CD4-positive, alpha-beta T cell treated with Interleukin-17A for 1 hour (primary cell): ENCODE measurements at places on chromosomes 13 and 19.
A peak's percentile ranks its signal among the peaks of the same experiment; 100 is the strongest.

GRCh38 chr19:36652958-36653357, 13.7 kb downstream of the ZNF461 start:
- DNase-seq, result no peak

- no peak for DNase-seq
These were observed 563.1 kb downstream of the EFNB2 start for GRCh38 chr13:105972306-105972721.

GRCh38 chr13:33696530-33696929, 121.4 kb upstream of the RFC3 start:
- no peak for DNase-seq

GRCh38 chr19:47283405-47284059, 8.8 kb downstream of the INAFM1 start:
- DNase-seq, result no peak

- no peak for DNase-seq
These were observed 25.3 kb downstream of the RAP2A start for GRCh38 chr13:97459215-97459777.

DNA sequence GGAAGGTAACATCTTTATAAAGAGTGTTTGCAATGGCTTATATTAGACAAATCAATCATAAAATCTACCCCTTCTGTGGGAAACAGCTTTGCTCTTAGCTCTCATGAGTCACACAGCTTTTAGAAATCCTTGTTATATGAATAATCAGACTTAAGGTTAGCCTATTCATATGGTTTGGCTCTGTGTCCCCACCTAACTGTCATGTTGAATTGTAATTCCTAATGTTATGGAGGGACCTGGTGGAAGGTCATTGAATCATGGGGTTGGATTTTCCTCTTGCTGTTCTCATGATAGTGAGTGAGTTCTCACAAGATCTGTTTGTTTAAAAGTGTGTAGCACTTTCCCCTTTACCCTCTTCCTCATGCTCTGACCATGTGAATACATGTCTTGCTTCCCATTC, 704.2 kb upstream of the KLHL1 start:
- no peak for DNase-seq

GRCh38 chr19:8592231-8593009, 15.2 kb upstream of the MYO1F start:
- peak; percentile 97 for DNase-seq

DNA sequence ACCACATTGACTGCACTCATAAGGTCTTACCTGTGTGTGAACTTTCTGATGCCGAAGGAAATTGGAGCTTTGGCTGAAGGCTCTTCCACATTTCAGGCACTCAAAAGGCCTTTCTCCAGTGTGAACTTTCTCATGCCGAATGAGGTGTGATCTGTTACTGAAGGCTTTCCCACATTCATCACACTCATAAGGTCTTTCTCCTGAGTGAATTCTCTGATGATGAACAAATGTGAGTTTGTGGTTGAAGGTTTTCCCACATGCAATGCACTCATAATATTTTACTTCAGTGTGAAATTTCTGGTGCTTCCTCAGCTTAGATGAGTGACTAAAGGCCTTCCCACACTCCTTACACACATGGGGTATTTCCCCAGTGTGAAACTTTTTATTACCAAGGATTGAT, 5.7 kb downstream of the ZNF132 start:
- no peak for DNase-seq

DNA sequence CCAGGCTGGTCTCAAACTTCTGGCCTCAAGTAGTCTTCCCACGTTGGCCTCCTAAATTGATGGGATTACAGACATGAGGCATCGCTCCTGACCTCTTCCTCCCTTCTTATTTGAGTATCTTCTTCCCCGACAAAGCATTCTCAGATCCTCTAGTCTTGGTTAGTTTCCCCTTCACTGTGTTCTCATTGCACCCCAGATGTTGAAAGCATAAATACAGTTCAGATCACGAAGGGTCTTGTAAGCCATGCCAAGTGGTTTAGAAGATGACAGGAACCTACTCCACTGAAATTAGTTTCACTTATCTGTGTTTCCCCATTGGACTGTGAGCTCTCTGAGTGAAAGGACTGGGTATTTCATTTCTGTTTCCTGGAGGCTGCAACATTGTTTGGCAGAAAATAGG, 100.7 kb downstream of the DGKH start:
- DNase-seq, result no peak

DNA sequence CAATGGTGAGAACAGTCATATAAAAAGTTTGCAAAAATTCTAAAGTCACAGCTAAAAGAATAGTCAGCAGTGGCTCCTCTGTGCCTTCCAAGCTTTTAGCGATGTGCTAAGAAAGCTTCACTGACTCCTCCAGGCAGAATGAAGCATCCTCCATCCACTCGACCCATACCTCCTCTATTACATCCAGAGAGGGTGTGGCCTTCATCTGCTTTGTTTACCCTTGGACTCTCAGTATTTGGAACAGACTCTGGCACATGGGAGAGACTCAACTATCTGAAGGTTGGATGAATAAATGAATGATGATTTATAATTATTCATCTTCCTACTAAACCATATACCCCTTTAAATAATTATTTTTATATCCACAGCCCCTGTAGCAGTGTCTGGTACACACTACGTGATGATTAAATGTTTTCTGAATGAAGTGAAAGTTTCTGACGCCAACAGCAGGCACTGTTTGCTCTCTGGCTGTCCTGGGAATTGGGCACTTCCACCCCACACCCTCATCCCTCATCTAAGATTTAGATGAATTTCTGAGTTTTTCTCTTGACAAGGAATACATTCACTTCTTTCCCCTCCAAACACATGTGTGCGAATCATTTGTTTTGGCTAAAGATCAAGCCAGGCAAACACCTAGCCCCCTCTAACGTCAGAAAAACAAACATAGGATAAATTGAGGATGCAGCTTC, 93.9 kb downstream of the NUFIP1 start:
- no peak for DNase-seq

DNA sequence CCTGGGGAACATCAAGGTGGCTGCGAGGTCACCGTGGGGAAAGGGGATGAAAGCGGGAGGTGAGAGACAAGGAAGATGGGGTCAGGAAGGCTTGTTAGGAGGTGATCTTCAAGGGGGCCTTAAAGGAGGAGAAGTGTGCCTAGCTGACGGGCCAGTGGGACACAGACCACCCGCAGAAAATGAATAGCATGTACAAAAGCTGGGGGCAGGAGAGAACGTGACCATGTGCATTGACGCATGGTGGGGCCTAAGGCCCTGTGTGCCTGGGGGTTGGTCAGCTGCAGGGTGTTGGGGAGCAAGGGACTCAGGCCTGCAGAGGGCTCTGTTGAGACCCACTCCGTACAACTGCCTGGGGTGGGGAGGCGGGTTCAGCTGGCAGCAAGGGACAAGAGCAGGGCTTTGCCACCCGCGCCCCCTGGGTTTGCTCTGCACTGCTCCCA, 5.9 kb downstream of the RAB8A start:
- DNase-seq, result no peak

DNA sequence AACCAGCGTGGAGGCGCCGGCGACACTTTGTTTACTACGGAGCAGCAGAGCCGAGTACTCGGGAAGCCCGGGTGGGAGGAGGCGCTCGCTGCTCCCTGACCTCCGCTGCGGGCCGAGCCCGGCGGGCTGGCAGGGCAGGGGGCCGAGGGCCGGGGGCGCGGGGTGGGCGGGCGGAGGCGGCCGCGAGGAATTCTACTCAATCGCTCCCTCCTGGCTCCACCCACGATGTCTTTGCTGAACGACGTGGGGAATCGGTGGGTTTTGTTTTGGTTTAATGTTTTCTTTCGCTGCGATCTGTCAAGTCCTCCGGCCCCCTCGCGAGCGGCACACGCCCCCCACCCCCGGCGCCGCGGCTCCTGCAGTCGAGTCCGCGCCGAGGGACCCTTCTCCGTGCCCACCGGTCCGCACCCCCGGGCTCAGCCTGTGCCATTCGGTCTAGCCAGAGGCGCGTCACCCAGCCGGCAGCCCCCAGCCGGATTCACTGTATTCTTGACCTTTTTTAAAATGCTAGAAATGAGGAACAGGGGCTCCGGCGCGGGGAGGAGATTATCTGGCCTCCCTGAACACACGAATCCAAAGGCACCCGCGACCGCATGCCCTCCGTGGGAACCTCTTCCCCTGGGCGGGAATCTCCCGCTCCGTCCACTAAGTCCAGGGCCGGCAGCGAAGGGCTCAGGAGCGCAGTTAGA, 636 bp upstream of the FOXO1 start:
- no peak for DNase-seq

DNA sequence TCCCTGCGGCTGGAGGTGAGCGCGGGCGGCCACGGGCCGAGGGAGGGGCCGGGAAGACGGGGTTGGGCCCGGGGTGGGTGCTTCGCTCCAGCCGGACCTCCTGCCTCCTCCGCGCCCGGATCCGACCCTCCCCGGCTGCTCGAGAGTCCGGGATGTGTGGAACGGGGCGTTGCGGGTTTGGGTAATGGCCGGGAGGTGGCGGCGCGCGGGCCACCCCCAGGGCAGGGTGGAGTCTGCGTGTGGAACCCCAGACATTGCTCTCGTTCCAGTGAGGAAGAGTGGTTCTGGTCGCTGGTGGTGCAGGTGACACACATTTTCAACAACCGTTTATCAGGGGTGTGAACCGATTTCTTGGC, 38.8 kb downstream of the ARHGEF7 start:
- peak; percentile 53 for DNase-seq

DNA sequence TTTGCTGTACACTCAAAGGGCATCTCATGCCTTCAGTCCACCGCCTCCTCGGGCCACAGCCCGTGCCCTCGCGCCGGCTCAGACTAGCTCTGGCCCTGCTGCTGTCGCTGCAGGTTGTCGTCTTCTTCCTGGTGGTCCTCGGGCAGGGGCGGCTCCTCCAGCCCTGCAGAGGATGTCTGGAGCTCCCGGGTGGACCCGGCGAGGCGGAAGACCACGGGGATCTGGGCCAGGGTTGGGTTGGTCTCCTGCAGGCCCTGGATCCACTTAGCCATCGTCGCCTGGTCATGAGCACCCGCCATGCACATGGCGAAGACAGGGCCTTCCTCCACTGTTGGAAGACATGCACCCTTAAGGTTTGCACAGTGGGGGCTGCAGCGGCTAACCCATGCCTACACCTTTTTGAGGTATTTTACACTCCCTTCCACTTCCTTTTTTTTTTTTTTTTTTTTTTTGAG, 489 bp upstream of the ZNF653 start:
- DNase-seq, result no peak

DNA sequence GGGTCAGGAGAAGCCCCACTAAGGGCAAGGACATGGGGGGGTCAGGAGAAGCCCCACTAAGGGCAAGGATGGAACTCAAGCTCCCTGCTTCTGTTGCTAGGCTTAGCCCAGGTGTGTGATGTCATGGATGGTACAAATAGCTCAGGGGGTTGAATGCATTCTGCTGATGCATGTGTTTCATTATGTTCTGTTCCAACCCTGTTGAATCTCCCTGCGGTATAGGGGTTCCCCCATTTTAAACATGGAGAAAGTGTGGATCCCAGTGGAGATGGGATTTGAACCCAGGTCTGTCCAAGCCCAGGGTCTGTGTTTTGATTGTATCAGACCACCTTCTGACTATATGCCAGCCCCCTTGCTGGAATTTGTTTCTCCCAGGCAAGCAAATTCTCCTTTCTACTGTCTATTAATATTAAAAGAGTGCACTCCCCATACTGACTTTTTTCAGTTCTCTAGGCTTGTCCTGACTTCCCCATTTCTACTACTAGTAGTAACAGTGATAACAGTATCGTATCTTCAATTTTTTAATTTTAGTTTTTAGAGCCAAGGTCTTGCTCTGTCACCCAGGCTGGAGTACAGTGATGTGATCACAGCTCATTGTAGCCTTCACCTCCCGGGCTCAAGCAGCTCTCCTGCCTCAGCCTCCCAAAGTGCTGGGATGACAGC, 6.7 kb downstream of the ZNF865 start:
- no peak for DNase-seq

DNA sequence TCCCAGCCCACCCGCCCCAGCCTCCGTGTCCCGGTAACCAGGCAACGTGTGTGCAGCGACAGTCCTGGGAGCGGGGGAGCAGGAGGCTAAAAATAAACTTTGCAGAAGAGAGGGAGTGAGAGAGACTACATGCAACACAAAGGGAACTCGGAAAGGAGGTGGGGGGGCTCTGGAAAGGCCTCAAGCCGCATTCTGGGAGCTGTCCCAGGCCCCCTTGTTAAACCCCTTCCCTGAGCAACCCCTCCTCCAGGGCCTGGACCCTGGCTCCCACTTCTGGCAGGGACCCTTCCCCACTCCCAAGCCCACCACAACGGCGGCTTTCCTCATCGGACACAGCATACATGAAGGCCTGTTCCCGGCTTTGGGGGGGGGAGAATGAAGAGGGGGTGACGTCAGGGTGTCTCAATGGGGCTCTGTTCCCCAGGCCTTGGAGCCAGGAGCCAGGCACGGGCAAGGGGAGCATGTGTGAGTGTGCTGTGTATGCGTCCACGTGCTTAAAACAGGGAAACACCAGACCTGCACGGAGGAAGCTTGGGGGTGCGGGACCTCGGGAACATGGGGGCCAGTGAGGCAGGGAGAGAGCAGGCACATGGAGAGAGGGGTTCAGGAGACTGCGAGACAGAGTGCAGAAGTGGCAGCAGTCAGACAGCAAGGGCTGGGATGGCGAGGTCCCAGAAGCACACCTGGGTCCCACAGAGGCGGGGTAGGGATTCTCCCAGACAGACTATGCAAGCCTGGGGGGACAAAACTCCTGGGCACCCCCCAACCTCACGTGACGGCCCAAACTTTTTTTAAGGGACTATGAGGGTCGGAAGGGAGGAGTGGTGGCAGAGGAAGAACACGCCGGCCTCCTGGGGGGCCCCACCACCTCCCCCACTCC, 2.3 kb downstream of the ERF start:
- peak; percentile 39 for DNase-seq

DNA sequence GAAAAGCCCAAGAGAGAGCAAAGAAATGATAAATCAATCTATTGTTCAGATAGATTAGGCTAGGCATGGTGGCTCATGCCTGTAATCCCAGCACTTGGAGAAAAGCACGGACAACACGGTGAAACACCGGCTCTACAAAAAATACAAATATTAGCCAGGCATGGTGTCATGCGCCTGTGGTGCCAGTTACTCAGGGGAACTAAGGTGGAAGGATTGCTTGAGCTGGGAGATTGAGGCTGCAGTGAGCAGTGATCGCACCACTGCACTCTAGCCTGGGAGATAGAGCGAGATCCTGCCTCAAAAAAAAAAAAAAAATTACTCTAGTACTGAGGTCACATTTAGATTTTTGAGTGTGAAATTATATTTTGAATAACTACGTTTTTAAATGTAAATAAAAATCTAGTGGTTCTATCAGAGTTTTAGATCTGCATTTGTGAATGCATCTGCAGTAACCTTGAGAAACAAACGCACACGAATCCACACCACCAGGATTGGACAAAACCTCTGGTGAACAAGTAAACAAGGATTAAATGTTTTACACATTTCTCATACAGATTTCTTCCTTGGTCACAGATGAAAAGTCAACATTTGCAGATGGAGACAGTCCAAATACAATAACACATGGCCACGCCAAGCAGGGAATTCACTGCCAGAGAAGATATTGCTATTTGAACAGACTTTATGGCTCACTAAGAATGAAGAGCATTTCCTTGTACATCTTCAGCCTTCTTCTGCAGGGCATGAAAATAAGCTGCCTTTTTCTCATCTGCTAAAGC, 917.6 kb downstream of the PCDH9 start:
- no peak for DNase-seq

GRCh38 chr13:65387743-65388347, 1842.3 kb downstream of the PCDH9 start:
- DNase-seq, result no peak

- peak; percentile 80 for DNase-seq
These were observed 16.3 kb downstream of the PBX4 start for GRCh38 chr19:19602136-19602712.
